Gastroesophageal sphincter (tissue), 4 donors: ENCODE measurements at places on chromosomes 1 and 21.
A peak's percentile ranks its signal among the peaks of the same experiment; 100 is the strongest.

DNA sequence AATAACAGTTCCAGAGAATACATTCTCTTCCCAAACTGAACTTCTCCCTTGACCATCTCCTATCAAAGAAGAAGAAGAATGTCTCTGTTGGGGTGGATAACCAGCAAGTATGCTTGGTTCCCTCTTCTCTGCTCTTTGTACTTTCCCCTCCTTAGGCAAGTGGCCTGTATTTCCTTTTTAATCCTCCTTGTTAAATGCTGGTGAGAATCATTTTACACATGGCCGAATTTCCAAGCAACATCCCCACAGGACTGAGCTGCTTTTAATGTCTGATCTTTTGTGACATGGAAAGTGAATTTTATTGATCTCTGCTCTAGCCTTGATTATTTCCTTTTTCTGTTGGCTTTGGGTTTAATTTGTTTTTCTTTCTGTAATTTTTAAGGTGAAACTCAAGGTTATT, 336.7 kb downstream of the DUSP10 start:
- no peak for ATAC-seq

DNA sequence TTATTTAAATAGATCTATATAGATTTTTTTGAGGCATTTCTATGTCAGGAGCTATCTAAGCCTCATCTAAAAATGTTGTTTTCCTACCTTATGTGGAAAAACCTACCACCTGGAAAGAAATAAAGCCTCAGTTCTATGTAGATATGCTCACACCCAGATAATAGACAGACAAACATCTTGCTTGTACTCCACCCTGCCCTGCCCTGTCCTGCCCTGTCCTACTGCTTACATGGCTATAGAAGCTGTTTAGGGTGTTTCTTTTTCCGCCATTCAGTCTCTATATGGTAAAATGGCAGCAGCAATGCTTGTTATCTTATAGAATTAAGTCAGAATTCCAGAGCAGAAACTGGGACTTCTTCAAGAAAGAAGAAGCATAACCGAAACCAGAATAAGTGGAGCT, 13.4 kb downstream of the CTTNBP2NL start:
- ATAC-seq: no peak

GRCh38 chr1:228982637-228983036, 247.4 kb downstream of the RHOU start:
- ATAC-seq: no peak

- no peak for ATAC-seq
Measured at GRCh38 chr1:157438613-157439012, 113.7 kb downstream of the FCRL5 start.

GRCh38 chr1:1020415-1021009, 592 bp downstream of the AGRN start:
- ATAC-seq: no peak

GRCh38 chr1:222392556-222392955, 155.3 kb downstream of the HHIPL2 start:
- no peak for ATAC-seq

DNA sequence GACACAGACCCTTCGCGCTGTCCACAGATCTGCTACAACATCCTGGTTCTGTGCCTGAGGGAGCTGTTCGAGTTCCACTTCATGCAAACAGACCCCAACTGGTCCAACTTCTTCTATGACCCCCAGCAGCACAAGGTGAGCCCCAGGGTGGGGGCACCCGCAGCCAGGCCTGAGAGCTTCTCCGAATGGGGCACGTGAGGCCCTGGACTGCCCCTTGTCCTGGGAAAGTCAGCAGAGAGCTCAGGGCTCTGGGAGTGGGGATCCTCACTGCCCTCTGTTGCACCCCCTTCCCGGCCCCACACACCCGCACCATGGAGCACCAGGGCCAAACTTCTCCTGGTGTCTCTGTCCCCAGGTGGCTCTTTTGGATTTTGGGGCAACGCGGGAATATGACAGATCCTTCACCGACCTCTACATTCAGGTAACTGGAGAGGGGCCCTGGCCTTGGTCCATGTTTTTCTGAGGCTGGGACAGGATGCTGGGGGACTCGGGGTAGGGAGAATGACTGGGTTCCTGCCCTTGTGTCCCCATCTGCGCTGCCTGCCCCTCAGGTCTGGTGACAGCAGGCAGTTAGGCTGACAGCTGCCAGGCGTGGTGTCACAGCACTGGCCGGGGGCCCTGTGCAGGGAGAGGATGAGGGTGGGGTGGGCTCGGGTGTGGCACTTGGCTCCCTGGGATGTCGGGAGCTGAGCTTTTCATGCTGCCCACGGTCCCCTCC, 44.6 kb downstream of the COQ8A start:
- ATAC-seq: no peak

DNA sequence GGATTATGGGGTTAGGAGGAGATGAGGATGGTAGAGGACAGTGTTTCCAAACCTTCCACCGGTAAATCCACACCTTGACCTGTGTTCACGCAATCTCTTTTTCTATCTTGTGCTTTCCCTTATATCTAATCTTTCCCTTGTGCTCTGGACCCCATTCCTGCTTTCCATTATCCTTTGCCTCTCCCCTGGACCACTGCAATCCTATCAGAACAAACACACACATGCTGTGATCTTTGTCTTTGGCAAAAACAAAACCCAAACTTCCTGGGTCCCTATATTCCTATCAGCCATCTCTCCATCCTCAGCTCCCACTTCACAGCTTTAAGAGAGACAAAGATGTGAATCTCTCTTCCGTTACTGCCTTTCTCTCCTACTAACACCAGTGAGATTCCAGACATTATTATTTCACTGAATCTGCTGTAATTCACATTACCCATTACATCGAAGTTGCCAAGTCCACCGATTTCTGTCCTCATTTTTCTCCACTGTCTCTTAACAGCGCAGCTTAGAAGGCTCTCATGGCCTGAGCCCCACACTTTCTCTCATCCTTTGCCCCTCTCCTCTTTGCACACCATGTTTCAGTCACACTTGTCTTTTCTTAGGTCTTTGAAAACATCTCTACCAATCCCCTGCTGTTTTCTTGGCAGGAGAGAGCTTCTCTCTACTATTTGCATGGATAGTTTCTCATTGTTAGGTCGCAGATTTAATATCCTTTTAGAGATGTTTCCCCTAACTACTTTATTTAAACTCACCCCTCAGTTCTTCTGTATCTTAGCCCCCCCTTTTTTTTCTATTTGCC, 230.0 kb upstream of the B3GALT2 start:
- ATAC-seq: no peak

DNA sequence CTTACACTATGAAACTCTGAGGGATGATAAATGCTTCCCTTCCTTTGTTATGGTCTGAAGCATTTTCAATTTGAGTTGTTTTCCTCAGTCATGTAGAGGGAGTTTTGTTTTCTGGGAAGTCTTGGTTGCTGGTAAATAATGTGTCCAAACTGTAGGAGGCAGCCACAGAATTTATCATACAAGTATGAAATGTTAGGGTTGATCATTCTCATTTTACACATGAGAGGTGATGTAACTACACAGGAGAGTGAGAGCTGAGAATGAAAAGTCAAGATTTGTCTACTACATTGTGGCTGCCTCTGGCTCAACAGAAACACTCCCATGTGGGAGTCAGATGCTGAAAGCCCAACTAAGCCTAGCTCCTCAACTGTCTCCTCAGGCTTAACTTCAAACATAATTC, 182.5 kb upstream of the SGIP1 start:
- no peak for ATAC-seq

DNA sequence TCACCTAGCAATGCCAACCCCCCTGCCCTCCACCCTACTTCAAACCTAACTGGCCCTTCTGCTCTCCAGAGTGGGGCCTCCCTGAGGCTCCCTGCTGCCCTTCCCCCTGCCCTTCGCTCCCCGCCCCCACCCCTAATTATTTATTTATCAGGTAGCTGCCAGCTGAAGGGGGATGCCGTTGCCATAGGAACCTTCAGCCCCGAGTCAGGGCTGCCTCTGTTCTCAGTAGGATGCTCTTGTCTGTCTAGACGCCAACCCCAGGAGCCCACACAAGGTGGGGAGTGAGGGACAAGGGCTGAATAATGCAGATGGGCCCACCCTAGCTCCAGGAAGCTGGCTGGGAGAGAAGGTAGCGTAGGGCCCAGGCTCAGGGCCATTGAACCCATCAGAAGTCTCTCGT, 41.1 kb downstream of the NKAIN1 start:
- ATAC-seq: no peak

DNA sequence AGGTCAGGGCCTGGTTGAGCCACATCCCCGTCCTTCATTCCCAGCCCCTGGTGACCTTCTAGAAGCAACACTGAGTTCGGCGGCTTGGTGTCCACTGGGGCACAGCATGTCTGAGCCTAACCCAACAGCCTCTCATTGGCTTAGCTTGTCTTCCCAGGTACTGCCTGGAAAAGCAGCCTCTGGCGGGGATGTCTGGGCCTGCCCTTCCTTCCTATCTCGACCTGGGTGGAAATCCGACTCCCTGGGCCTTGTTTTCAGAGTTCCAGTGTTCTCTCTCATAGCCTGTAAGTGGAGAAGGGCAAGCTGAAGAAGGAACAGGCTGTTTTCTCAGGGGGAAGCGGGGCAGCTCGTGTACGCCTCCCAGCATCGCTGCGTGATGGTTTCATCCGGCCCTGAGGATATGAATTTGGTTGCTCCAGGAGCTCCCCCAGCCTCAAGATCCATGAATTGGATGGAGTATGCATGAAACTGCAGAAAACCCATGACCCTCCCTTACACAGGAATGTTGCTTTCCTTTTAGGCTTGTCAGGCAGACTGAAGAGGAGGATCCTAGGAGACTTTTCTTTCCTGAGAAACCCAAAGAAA, 116.5 kb upstream of the IRF2BP2 start:
- ATAC-seq: no peak

GRCh38 chr1:235295902-235296350, 32.1 kb downstream of the ARID4B start:
- no peak for ATAC-seq

GRCh38 chr1:228072658-228073043, 9.9 kb upstream of the ARF1 start:
- no peak for ATAC-seq

DNA sequence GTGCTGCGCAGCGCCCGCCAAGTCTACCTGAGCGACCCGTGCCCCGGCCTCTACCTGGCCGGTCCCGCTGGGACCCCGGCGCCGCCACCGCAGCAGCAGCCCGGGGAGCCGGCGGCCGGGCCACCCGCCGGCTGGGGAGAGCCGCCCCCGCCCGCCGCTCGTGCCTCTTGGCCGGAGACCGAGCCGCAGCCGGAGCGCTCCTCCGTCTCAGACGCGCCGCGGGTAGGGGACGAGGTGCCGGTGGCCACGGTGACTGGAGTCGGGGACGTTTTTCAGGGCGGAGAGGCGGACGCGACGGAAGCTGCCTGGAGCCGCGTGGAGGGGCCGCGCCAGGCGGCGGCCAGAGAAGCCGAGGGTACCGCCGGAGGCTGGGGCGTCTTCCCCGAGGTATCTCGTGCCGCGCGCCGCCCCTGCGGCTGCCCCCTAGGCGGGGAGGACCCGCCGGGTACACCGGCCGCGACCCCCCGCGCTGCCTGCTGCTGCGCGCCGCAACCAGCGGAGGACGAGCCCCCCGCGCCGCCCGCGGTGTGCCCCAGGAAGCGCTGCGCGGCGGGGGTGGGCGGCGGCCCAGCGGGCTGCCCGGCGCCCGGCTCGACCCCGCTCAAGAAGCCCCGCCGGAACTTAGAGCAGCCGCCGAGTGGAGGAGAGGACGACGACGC, 646 bp downstream of the IER5 start:
- peak; percentile 13 for ATAC-seq
